ENCODE measurements at places on chromosomes 13 and 19. TPM values are rescaled to one million over a fixed set of nuclear protein-coding genes. Genes with fewer than 3 reads are reported as not detected.

GRCh38 chr19:478976-479375 is 17.3 kb upstream of the MADCAM1 start:
- no peak overlapping the region for H3K27ac ChIP-seq
- no peak overlapping the region for H3K4me3 ChIP-seq
- H3K4me1 ChIP-seq: no peaks in the 10 kb centered on the region
- H3K36me3 ChIP-seq: peaks cover 5% of the 10 kb centered on the region
- H3K27me3 ChIP-seq: no peaks in the 10 kb centered on the region
- no peak for DNase-seq

DNA sequence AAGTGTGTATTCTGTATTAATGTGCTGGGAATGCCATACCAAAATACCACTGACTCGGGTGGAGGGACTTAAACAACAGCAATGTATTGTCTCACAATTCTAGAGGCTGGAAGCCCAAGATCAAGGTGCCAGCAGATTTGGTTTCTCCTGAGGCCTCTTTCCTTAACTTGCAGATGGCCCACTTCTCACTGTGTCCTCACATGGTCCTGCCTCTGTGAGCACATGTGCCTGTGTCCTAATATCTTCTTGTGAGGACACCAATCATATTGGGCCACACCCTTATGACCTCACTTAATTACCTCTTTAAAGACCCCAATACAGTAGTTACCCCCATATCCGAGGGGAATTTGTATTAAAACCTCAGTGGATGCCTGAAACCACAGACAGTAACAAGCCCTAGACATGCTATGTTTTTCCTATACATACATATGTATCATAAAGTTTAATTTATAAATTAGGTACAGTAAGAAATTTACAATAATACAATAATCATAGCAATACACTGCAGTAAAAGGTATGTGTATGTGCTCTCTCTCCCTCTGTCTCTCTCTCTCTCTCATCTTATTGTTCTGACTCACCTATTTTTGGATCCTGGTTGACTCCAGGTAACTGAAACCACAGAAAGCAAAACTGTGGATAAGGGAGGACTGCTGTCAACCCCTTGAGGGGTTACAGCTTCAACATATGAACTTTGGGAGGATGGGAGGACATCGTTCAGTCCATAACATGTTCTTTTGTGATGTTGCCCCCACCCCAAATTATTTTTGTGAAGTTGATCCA is 174.3 kb downstream of the IRS2 start:
- H3K36me3 ChIP-seq: no peaks in the 10 kb centered on the region
- no peaks in the 10 kb centered on the region for H3K4me1 ChIP-seq
- DNase-seq: no peak
- no peak overlapping the region for H3K4me3 ChIP-seq
- H3K27me3 ChIP-seq: no peaks in the 10 kb centered on the region
- H3K27ac ChIP-seq: no peak overlapping the region

GRCh38 chr13:42048342-42048683 is at the start of gene DGKH:
Gene DGKH (plus strand): TSS chr13:42048648. CDS start chr13:42048774, 126 bp downstream.
- no peaks in the 10 kb centered on the region for H3K4me1 ChIP-seq
- H3K27me3 ChIP-seq: no peaks in the 10 kb centered on the region
- H3K4me3 ChIP-seq: peak within 1 kb of the TSS; percentile 85
- no peak within 1 kb of the TSS for H3K27ac ChIP-seq
- no peaks in the 10 kb centered on the region for H3K36me3 ChIP-seq

- peak; percentile 59 for DNase-seq
- H3K4me3 ChIP-seq: 0 out of 3 replicates have a peak overlapping the region, but pooled peaks have one; percentile 3
- no peak overlapping the region for H3K27ac ChIP-seq
Observed at GRCh38 chr19:3977242-3978143, 6.6 kb upstream of the DAPK3 start.

The NFKBIB gene
- 33.8 TPM for total RNA-seq

The JOSD2 gene
- 5.0 TPM for total RNA-seq

The FUT2 gene
- total RNA-seq: 11.4 TPM
